ENCODE measurements at places on chromosomes 3 and 15. TPM values are rescaled to one million over a fixed set of nuclear protein-coding genes. Genes with fewer than 3 reads are reported as not detected.

GRCh38 chr3:128745742-128746141 is 19.8 kb downstream of the RAB7A start:
- DNase-seq, result no peak

- no peak for DNase-seq
Measured at GRCh38 chr3:70738291-70738681, 425.8 kb upstream of the MDFIC2 start.

DNA sequence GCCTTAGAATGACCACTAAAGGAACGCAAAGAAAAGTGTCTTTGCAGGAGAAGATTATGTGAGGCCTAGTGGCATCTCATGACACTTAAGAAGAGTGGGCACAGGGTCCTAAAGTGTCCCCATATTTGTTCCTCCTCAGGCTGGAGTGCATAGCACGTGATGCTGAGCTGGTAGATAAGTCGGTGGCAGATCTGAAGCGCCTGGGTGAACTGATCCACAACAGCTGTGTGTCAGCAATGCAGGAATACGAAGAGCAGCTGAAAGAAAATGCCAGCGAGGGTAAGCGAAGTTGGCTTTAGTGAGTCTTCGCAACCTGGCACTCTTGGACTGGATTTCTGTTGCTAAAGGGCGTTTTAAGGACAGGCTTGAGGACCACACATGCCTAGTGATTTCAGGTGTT is 92.6 kb downstream of the CHD2 start:
- no peak for DNase-seq

XXYLT1 gene
- 8.3 TPM for total RNA-seq

GRCh38 chr3:18648868-18649462 is 223.8 kb upstream of the SATB1 start:
- no peak for DNase-seq

SLC12A8 gene
- total RNA-seq, result 1.0 TPM

POC1A gene
- total RNA-seq, result 22.7 TPM

SCN11A gene
- total RNA-seq, result 0.07 TPM

DNA sequence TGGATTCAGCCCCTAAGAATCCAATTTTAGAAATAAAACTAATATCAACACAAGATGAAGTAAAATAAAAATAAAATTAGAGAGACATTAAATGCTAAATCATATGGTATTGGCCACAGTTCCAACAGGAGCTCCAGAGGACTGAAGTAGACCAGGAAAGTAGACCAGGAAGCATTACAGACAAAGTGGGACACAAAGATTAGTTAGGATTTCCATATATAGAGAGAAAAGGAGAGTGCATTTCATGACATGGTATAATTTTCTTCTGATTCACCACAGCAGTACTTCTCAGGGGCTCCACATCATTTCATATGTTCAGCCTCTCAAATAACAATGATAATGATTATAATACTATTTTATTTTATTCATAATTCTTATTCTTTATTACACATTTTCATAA is 18.3 kb downstream of the FGF7 start:
- DNase-seq, result no peak

VIPR1 gene
- total RNA-seq, result 5.9 TPM

GRCh38 chr15:100592898-100593297 is 9.1 kb downstream of the LINS1 start:
- no peak for DNase-seq

DNA sequence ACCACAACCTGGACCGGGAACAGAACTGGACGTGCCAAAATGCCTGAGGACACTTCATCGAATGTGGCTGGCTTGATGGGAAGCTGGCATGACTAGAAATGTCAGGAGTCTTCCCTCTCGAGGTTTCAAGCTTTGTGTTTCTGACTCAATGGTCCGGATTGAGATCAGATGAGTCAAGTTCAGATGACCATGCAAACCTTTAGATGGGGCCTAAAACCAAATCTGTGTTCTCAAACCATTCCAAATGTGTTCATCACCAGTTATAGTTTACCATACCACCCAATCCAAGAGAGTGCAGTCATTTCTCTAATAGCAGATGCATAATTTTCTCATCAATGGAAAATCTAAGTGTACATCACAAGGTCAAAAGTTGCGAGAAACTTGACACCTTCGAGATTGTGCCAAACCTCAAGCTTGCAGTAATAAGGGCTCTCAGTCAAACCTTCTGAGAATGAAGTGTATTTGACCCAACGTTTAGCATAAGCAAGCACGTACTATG is 369.1 kb downstream of the RORA start:
- DNase-seq, result no peak

DNA sequence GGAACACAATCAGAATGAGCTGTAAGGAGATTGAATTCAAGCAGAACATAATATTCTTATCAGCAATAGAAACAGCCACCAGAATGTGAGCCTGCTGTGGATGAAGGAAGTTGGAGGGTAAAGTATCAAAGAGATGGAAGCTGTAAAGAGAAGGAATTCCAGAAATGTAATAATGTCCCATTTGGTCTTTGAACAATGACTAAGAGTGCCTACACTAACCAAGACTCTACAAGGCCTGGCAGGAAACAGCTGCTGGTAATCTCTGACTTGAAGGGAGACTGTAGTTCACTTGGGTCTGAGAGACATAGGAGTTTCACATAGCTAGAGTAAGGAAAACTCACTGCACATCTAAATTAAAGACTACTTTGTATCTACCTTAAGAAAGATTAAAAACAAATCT is 1176.0 kb upstream of the ALCAM start:
- no peak for DNase-seq

DNA sequence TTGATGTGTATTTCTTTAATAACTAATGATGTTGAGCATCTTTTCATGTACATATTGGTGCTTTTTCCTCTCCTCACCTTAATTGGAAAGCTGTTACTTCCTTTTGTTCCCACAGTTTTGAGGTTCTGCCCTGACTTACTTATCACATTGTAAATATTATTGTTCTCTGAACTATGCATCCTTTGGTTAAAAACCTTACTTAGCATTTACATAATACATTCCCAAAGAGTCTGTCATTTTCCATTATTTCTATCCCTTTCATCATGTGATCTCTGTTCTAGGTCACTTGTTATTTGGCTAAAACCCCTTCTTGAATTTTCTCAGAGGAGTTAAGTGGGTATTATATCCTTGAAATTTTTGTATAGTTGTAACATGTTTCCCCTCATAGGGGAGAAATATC is 33.0 kb downstream of the SLC12A6 start:
- DNase-seq, result no peak

DNA sequence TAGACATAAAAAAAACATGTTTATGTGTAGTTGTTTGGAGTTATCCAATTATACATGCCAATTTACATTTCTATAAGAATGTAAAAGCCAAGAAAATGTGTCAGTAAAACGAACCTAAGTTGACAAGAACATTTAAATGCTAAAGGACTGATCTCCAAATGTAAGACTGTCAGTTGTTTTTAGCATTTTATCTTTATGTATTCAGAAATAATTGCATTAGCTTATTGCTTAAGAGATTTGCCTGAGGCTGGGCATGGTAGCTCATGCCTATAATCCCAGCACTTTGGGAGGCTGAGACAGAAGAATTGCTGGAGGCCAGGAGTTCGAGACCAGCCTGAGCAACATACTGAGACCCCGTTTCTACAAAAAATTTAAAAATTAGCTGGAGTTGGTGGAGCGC is 26.9 kb downstream of the PXK start:
- no peak for DNase-seq

DNA sequence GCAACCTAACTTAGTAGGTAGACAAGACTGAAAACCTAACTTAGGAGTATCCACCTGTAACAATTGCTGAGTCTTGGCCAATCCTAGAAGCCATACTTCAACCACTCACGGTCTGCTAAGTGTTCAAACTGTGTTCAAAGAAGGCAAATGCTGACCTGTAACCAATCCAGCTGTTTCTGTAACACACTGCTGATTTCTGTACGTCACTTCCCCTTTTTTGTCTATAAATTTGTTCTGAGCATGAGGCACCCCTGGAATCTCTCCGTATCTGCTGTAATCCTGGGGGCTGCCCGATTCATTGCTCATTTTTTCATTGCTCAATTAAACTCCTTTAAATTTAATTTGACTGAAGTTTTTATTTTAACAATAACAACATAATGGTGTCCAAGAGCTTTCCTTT is 451.4 kb upstream of the ATP10A start:
- no peak for DNase-seq

DNA sequence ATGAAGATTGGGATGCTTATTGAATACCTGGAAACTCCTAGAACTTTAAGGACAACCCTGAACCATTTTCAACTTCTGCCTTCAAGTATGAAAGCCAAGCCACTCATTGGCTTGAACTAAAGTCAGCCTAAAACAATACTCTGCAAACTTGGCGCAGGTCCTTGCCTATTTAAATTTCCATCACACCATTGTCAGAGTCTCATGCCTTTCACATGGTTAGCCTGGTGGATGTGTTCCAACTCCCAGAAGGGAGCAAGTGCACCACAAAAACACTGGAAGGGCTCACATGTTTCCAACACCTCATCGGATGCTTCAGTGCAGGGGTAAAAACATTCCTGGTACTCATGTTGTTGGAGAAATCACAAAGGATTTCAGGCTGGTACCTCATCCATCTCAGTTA is 511.6 kb upstream of the MDFIC2 start:
- no peak for DNase-seq

DNA sequence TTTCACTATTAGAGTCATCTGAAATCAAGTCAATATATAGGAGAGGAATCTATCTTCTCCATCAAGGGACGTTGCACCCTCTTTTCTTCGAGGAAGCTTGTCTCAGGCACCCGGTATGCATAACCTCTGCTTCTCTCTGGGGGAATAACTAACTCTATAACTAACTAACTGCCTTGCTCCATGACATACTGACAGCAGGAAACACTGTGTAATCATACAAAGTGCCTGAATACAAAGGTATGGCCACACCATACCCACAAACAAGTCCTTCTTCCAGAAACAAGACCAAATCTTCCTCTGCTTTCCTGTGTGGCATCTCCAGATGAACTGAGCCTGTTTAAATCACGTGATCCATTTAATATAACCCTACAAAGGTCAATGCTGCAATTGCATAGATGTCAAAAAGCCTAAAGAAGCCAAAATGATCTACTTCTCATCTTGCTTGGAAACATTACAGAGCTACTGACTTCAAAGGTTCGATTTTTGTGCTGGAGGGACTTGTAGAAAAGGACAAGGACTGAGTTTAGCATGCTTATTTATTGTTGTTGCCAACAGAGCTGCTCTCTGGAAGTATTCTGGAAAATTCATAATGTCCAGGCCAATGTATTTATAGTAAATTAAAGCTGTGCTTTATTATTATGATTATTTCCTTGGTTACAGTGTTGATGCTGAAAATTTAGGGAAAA is 380.5 kb downstream of the FOXP1 start:
- no peak for DNase-seq

- DNase-seq, result no peak
Measured at GRCh38 chr15:67167091-67167490, 87.4 kb downstream of the AAGAB start.

BFSP2 gene
- not detected for total RNA-seq

PXYLP1 gene
- total RNA-seq, result 9.5 TPM

- DNase-seq, result peak; percentile 88
Measured at GRCh38 chr3:141231101-141231951, at the start of gene PXYLP1. Gene PXYLP1, plus strand, starts transcription at chr3:141231825. Its CDS starts 28,351 bp downstream, at chr3:141260176.

LDHAL6B gene
- total RNA-seq, result not detected

DNA sequence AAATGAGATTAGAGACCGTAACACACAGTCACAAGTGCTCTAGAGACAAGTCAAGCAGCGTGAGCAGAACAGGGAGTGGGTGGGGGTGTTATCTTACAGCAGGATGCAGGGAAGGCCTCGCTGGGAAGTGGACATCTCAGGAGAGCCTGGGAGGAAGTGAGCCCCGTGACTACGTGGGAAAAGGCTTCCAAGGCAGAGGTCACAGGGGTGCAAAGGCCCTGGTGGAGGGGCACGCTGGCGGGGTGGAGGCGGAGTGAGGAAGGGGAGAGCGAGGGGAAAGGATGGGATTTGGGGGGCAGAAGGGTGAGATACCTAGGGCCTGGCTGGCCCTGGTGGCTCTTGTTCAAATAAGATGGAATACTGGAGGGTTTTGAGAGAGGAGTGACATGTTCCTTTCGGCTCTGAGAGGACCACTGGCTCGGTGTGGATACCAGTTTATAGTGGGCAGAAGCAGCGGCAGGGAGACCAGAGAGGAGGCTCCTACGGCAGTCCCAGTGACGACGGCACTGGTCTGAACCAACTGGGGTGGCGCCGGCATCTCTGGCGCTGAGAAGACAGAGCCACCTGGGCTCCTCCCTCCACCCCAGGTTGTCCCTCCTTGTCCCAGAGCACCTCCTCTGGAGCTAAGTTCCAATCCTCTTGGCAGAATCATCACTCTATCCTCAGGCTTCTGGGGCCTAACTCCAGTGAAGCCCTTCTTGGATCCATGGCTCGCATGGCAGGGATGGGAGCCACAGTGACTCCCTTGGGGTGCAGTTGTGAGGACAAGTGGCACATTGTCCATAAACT is 266.2 kb upstream of the LYSMD4 start:
- DNase-seq, result no peak

DNA sequence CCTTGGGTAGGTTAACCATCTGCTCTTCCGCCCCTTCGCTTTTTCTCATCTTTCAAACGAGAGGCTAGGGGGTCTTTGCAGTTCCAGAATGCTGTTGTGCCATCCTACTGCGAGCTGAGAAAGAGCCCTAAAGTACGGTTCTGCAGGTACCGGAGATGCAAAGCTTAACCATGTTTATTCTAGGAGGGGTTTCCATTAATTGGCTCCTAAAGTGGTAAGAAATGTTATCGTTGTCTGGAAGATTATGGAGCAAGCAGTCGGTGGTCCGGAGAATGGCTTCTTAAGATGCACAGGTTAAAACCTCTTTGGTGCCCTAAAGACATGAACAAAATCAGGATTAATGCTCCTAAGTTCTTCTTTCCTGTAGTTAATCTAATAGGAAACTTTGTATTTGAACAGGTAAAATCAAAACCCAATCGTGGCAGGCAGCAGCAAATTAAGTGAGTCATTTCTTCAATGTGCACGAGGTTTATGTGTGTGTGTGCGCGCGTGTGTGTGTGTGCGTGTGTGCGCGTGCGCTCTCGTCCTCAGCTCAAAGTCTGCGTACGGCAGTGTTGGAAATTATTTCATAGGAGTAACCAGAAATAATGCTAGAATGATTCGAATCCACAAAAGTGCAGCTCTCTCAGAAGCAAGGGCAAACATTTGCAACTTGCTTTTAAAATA is 772 bp downstream of the FAM81A start:
- no peak for DNase-seq

DNA sequence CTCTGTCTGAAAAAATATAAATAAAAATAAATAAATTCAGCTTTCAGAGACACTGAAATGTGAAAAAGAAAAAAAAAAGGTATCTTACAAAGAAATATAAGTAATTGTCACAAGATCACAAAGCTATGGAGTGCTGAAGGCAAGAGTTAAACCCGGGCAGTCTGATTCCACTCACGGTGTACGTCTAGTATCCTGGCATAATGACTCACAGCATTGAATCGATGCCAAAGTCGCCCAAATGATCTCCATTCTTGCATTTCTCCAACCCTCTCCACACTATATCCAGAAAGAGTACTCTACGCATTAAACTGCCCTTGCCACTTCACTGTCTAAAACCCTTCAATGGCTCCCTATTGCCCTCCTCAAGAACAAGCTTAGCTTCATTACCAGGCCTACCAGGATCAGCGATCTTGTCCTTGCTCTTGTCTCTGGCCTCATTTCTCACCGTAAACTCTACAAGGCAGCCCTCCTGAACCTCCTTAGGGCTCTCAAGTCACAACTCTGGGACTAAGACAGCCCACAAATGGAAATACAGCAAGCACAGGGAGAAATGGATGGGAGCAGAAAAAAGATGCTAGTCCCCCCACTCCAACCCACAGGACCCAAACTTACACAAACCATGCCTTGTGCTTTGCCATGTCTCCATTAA is 7.7 kb downstream of the SUCLG2 start:
- DNase-seq, result no peak
